Activated B cell treated with CpG ODN at 0.5 μM for 24 hours (primary cell): ENCODE measurements at places on chromosomes 4 and X. TPM values are rescaled to one million over a fixed set of nuclear protein-coding genes. Genes with fewer than 3 reads are reported as not detected.

DNA sequence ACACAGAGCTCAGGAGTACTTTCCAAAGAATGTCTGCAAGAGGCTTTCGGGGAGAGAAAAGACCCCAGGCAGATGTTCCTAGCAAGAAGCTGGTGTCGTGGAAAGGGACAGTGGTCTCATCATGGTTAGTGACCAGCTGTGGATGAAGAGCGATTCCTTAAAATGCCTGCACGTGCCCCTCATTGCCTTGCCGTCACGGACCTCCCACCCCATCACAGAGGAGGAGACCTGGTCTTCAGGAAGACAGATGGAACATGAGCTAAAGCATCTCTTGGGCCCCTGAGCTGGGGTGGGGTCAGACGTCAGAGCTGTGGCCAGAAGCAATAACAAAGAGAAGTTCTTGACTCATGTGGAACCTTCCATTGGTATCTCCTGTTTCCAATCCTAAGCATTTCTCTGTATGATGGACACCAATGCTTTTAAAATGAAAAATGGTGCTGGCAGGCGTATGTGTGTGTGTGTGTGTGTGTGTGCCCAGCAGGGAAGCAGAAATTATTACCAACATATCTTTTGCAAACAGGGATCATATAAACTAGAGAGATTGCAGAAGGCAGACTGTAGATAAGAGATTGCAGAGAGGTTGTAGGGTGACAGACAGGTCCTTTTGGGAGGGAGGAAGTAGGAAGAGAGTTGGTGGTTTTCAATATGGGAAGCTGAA lies 25.2 kb upstream of the ASMTL start:
- H3K4me3 ChIP-seq = peak overlapping the region; percentile 35
- peaks cover 82% of the 10 kb centered on the region for H3K4me1 ChIP-seq
- peaks cover 80% of the 10 kb centered on the region for H3K36me3 ChIP-seq
- DNase-seq = peak; percentile 14

DNA sequence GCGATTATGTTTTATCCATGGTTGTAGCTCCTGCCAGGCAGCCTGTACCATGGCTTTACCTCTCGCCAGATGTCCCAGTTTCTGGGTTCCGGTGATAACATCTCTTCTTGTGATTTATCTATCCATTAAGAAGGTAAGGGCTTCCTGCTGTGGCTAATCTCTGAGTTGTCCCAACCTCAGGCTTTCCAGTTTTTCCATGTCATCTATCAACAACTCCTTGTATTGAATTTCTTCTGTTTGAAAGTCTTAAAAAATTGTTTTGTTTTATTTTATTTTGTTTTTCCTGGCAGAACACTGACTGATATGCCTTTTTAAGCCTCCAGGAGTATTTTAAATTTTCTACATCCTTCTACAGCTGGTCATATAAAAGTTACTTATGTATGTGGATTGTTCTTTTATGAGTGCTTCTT lies 241.9 kb downstream of the ANTXR2 start:
- no peaks in the 10 kb centered on the region for H3K36me3 ChIP-seq
- no peaks in the 10 kb centered on the region for H3K27me3 ChIP-seq
- no peak for DNase-seq
- H3K4me1 ChIP-seq = no peaks in the 10 kb centered on the region

DNA sequence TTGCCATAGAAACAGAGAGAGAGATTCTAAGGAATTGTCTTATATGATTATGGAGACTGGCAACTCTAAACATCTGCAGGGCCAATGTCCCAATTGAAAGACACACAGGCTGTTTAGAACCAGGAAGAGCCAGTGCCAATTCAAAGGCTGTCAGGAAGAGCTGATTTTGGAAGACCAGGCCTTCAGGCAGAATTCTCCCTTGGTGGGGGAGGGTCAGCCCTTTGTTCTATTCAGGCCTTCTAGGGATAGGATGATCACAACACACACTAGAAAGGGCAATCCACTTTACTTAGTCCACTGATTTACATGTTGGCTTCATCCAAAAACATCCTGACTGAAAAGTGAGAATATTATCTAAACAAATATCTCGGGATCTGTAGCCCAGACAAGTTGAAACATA lies 15.2 kb downstream of the C4orf46 start:
- no peak overlapping the region for H3K27ac ChIP-seq
- DNase-seq = no peak
- peaks cover 8% of the 10 kb centered on the region for H3K27me3 ChIP-seq

DNA sequence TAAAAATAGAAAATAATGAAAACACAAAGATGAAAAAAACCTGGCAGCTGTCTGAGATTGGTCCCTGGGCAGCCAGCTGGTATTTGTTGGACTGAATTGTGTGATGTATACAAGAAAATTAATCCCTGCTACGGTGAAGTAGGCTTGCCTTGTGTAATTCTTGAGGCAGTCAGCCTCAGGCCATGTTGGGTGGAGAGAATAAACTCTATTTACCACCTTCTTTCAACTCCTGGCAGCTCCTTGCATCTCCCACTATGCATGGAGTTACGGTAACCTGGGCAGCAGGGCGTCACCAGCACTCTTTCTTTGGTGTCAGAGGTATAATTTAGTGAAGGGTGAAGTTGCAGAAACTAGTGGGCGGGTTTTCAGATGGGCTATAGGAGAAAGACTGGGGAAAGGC lies 3.5 kb downstream of the SPIN2A start:
- H3K27me3 ChIP-seq = no peaks in the 10 kb centered on the region
- no peak overlapping the region for H3K27ac ChIP-seq
- H3K36me3 ChIP-seq = peaks cover 2% of the 10 kb centered on the region
- no peaks in the 10 kb centered on the region for H3K4me1 ChIP-seq
- no peak for DNase-seq
- H3K4me3 ChIP-seq = no peak overlapping the region

DNA sequence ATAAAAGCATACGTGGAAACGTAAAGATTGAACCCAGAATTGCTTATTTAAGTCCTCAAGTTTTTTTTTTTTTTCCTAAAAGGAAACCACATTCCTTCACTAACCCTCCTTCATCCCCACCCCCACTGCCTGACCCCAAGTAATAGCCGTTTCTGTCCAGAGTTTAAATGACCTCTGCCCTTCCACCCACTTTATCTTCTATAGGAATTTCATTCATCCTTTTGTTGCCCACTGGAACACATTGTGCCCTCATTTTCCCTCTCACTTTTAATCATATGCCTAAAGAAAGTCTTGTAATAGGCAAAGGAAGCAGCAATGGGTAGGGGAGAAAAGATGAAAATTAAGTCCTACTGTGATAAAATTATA lies 62.7 kb downstream of the SH3RF1 start:
- DNase-seq = no peak
- peaks cover 38% of the 10 kb centered on the region for H3K4me1 ChIP-seq
- no peak overlapping the region for H3K4me3 ChIP-seq
- peaks cover 1% of the 10 kb centered on the region for H3K36me3 ChIP-seq
- no peaks in the 10 kb centered on the region for H3K27me3 ChIP-seq
- H3K27ac ChIP-seq = no peak overlapping the region

DNA sequence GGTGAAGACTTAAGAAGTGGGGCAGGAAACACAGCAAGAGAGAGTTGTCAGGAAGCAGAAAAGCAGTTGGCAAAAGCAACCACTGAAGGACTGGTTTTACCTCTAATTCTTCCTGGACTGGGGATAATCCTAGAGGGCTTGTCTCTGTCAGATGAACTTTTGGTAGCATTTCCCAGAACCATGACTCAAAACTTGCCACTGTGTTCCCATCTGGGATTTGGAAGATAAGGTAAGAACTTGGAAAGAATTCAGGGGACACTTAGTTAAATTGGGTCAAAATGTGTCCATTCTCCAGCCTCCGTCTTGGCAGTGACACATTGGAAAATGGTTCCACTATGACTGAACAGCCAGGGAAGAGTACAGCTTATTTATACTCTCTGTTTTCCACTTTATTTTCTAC lies 55.7 kb downstream of the CD38 start:
- no peaks in the 10 kb centered on the region for H3K4me1 ChIP-seq
- H3K4me3 ChIP-seq = no peak overlapping the region
- peaks cover 25% of the 10 kb centered on the region for H3K36me3 ChIP-seq
- DNase-seq = no peak
- H3K27me3 ChIP-seq = no peaks in the 10 kb centered on the region

DNA sequence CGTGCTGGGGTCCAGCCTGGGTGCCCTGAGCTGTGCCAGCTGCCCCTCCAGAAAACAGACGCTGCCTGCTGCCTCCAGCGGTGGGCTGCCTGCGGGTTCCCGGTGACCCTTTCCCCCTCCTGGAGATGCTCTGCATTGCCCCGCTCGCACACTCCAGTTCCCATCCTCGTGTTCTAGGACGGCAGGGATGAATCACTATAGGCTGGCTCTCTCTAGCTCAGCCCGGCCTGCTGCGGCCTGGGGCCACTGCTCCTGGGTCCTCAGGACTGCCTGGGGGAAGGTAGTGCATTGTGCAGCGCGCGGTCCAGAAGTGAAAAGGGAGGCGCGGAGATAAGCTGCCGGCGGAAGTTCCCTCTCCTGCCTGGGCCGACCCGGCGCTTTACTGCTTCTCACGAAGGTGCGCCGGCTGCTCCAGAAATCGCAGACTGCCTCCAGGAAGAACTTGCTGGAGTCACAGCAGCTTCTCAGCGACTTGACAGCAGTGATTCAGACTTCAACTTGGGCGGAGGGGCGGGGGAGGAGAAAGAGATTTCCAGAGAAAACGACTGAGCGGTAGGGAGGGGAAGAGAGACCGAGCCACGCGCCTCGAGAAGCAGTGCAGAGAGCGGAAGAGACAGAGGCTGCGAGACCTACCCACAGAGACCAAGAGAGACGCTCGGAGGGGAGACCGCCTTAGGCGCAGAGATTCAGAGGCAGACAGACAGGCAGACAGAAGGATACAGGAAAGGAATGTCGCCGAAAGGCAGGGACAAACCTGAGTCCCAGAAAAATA lies 6.7 kb upstream of the MSX1 start:
- peaks cover 3% of the 10 kb centered on the region for H3K36me3 ChIP-seq
- DNase-seq = no peak
- peaks cover 29% of the 10 kb centered on the region for H3K4me1 ChIP-seq
- peak overlapping the region; percentile 47 for H3K27ac ChIP-seq
- H3K27me3 ChIP-seq = peaks cover 55% of the 10 kb centered on the region

DNA sequence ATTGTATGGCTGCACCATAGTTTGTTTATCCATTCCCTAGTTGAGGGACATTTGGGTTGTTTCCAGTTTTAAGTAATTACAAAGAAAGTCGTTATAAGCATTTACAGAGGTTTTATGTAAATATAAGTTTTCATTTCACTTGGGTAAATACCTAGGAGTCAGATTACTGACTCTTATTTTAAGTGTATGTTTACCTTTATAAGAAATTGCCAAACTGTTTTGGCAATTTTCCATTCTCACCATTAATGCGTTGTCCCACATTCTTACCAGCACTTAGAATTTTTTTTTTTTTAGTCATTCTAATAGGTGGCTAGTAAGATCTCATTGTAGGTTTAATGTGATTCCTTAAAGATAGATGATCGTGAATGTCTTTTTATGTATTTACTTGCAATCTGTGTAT lies 121.5 kb upstream of the NR3C2 start:
- no peak for DNase-seq
- H3K4me3 ChIP-seq = no peak overlapping the region
- H3K27me3 ChIP-seq = no peaks in the 10 kb centered on the region

DNA sequence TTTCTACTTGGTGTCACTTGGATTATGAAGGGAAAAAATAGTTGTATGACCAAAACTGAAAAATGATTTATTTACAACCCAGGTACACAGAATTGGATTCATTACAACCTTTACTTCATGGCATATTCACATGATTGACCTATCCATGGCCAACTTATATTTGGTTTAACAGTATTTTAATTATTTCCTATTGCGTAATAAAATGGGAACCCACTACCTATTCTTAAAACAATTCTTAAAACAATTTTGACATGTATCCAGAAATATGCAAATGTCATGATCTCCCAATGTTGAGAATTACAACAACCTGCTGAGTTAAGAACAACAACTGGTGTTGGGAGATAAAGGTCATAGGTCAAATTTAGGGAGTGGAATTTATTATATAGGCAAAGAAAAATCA lies 54.8 kb upstream of the DDX53 start:
- H3K36me3 ChIP-seq = no peaks in the 10 kb centered on the region
- H3K4me1 ChIP-seq = no peaks in the 10 kb centered on the region
- no peak overlapping the region for H3K27ac ChIP-seq
- no peaks in the 10 kb centered on the region for H3K27me3 ChIP-seq

DNA sequence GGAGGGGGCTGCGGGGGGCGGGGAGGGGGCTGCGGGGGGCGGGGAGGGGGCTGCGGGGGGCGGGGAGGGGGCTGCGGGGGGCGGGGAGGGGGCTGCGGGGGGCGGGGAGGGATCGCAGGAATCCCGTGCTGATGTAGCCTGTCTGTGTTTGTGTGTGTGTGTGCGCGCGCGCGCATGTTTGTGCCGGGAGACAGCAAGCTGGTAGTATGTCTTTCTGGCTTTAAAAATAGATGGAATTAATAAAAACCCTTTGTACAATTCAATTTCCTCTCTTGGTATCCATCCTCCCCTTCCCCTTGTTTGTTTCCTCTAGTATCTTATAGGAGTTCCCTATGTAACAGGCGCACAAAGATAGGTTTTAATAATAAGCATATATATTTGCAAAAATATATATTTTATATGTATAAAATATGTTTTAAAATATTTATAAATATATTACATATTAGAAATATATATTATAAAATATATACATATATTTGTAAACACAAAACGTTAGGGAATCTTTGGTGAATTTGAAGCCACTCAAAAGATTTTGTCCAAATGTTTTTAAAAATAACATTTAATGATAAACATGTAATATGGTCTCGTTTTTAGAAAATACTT lies 782 bp downstream of the ARHGAP24 start:
- H3K4me3 ChIP-seq = peak overlapping the region; percentile 99
- peak overlapping the region; percentile 99 for H3K27ac ChIP-seq
- no peak for DNase-seq

GRCh38 chr4:81023484-81023883 lies 7.0 kb upstream of the BMP3 start:
- H3K27ac ChIP-seq = no peak overlapping the region
- H3K27me3 ChIP-seq = peaks cover 27% of the 10 kb centered on the region
- DNase-seq = no peak
- H3K4me3 ChIP-seq = no peak overlapping the region
- no peaks in the 10 kb centered on the region for H3K36me3 ChIP-seq

DNA sequence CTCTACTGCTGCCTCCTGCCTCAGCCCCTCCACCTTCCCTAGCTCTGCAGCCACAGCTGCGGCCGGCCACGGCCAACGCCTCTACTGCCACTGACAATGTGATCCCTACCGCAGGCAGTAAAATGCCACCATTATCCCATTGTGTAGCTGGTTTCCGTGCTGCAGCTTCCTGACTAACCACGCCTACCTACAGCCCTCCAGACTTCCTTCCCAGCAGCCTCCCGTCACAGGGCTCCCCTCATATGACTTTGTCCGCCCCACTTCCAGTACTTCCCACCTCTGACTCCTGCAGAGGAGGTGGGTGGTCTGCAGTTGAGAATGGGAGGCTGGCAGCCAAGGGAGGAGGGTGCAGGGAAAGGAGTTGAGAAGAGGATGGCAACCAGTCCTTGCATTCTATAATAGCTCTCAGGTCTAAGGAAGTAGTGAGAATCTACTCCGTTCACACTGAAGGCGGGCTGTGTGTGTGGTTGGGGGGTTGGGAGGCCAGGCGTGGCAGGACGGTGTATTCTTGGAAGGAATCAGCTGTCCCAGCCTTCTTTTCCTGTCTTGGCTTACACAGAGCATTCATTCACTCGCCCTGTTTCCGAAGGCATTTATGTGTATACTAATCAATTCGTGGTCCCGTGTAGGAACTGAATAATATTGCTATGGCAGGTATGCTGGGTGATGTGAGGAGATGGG lies 33.1 kb upstream of the USP51 start:
- no peak overlapping the region for H3K27ac ChIP-seq
- H3K36me3 ChIP-seq = no peaks in the 10 kb centered on the region
- DNase-seq = no peak
- no peak overlapping the region for H3K4me3 ChIP-seq
- no peaks in the 10 kb centered on the region for H3K4me1 ChIP-seq

Gene CYBB
- total RNA-seq = 155 and 165 TPM in 2 replicates

Gene CXXC4
- total RNA-seq = not detected in 2 replicates

Gene KIAA1210
- not detected in 2 replicates for total RNA-seq

Gene RIPPLY1
- total RNA-seq = not detected in 2 replicates

Gene GLRA3
- 0.12 and 0.22 TPM in 2 replicates for total RNA-seq

Gene OCRL
- total RNA-seq = 5.4 and 7.5 TPM in 2 replicates

Gene GLRB
- not detected in 2 replicates for total RNA-seq

Gene IL2RG
- total RNA-seq = 261 and 264 TPM in 2 replicates

Gene ANXA10
- not detected in 2 replicates for total RNA-seq
